ENCODE measurements at places on chromosomes 3 and 15.

DNA sequence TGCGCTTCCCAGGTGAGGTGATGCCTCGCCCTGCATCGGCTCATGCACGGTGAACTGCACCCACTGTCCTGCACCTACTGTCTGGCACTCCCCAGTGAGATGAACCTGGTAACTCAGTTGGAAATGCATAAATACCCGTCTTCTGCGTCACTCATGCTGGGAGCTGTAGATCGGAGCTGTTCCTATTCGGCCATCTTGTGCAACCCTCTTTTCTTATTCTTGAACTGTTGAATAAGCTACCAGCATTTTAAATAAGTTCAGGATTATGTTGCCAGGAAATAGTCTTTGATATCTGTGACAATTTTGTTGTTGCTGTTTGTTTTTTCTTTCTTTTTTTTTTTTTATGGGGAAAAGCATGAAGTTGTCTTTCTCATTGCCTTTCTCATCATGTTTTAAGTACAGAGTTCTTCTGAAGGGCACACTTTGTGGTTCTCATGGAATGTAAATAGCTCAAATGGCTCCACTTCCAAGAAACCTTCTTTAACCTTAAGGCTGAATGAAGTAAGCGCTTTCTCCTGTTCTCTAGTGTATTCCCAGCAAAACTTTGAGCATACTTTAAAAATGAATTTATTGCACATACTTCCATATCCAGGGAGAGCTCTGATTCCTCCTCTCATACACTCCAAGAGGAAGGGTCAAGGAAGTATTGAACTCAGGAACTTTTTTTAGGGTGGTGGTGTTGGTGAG, 468.0 kb upstream of the TBL1XR1 start:
- DNase-seq, result no peak

DNA sequence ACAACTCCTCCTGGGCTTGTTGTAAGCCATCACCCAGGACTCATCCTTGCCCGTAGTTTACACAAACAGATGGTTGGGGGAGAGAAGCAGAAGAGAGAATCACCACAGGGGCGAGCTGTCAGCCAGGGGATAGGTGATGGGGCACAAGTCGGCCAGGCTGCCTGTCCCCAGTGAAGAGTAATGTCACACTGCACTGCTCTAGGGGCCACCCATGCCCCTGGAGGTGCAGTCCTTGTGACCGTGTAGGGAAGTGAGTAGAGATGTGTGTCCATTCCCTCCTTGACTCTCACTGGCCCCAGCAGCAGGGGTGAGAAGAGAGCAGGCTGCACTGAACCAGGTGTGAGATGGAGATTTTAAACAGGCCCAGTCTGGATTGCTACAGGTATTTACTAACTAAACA, 17.1 kb upstream of the PRSS50 start:
- no peak for DNase-seq

- no peak for DNase-seq
These were observed 234.2 kb downstream of the GRM7 start for GRCh38 chr3:7095116-7095515.

- DNase-seq, result no peak
These were observed 90.3 kb downstream of the FMN1 start for GRCh38 chr15:33104212-33104611.

- no peak for DNase-seq
These were observed 169.3 kb downstream of the PTPRG start for GRCh38 chr3:61730577-61731231.

- no peak for DNase-seq
These were observed 54.0 kb upstream of the PPARG start for GRCh38 chr3:12234906-12235305.

GRCh38 chr3:183188895-183189462, 26.4 kb upstream of the LAMP3 start:
- peak; percentile 25 for DNase-seq

DNA sequence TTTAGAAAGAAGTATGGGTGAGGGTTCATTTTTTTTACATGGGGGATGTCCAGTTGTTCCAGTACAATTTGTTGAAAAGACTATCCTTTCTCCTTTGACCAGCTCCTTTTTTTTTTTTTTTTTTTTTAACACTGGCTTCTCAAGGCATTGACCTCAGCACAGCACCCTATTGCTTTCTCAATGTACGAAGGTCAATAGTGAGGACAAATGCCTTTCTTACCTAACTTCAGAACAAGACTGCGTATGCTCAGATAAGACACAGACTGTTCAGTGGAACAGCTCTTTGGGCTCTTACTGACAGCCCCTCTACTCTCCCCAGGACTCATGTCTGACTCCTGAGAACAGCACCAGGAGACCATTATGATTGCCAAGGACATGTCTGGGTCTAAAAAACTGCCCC, 10.4 kb upstream of the CILP start:
- no peak for DNase-seq

- no peak for DNase-seq
These were observed 4.9 kb downstream of the MAN2A2 start for GRCh38 chr15:90907838-90908507.

- DNase-seq, result no peak
These were observed 36.3 kb upstream of the CTNNB1 start for GRCh38 chr3:41163006-41163405.

DNA sequence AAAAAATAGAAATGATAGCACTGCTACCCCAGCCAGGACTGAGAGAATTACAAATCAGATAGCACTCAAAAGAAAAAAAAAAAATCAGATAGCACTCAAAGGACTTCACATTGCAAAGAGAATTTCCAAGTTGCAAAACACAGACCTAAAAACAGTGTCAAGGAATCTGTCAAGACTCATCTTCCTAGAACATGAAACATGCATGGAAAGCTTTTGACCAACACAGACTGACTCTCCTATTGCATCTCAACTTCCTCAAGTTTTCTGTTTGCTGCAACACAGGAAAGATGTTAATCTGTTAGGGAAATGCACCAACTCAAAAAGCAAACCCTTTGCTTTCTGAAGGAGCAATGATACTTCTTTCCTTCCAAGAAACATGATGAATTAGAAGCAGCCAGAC, 42.3 kb downstream of the RAB27A start:
- DNase-seq, result no peak

- DNase-seq, result peak; percentile 88
These were observed at the start of gene GRM2 for GRCh38 chr3:51706788-51707731. Gene GRM2 (plus strand): TSS chr3:51707068. CDS start chr3:51708984, 1,916 bp downstream.

GRCh38 chr3:99470841-99471240, 167.6 kb upstream of the COL8A1 start:
- no peak for DNase-seq

GRCh38 chr3:99111235-99111634, 209.7 kb upstream of the DCBLD2 start:
- no peak for DNase-seq

- no peak for DNase-seq
These were observed 56.2 kb downstream of the AAGAB start for GRCh38 chr15:67198157-67198754.

GRCh38 chr3:56825567-56826438, 24.1 kb upstream of the ARHGEF3 start:
- DNase-seq, result no peak

GRCh38 chr3:101070799-101071121, 77.5 kb upstream of the ABI3BP start:
- no peak for DNase-seq

DNA sequence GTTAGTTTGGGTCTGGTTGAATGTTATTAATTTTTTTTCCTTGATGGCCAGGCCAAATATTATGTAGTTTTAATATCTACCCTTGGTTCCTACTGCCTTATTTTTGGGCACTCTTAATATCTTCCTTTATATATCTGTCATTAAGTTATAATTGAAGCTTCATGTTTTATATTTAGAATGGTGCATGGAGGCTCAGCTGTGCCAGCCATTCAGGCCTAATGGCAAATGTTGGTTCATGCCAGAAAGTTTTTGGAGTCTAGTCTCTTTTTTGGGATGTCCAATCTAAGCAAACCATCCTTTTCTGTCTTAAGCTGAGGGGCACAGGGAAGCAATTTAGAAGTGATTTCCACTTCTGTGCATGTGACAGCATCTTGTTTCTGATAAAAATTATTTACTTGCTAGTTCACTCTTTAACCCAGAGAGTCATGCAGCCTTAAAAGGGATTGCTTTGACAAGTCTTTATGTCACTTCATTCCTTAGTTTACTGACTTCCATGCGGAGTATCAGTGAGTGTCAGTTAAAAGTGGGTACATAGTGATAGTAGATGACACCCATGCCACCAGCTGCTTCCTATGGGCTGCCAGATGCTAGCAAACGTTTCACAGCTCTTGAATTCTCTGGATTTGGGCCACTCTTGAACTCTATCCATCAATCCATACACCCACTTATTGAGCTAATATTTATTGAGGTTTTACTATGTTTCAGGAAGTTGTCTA, 33.0 kb downstream of the MITF start:
- DNase-seq, result no peak

- DNase-seq, result no peak
These were observed 243.6 kb upstream of the ICE2 start for GRCh38 chr15:60722328-60723112.

DNA sequence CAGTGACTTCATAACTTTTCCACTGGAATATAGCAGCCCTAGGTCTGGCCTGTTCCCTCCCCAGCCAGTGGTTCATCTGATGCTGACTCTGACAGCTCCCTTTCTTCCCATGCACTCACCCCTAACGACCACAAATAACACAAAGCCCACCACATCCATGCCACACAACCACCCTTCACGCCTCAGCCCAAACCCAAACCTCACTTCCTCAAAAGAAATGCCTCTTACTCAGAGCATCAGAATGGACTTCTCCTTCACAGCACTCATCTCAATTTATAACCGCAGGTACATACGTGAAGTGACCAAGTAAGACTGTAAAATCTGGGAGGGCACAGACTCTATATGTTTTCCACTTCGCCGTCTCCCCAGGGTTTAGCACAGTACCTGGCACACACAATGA, 1.1 kb downstream of the RBSN start:
- DNase-seq, result no peak

GRCh38 chr15:64678126-64678819, 97.1 kb downstream of the RBPMS2 start:
- DNase-seq, result no peak

GRCh38 chr3:178318340-178318739, 217.9 kb upstream of the KCNMB2 start:
- DNase-seq, result no peak

DNA sequence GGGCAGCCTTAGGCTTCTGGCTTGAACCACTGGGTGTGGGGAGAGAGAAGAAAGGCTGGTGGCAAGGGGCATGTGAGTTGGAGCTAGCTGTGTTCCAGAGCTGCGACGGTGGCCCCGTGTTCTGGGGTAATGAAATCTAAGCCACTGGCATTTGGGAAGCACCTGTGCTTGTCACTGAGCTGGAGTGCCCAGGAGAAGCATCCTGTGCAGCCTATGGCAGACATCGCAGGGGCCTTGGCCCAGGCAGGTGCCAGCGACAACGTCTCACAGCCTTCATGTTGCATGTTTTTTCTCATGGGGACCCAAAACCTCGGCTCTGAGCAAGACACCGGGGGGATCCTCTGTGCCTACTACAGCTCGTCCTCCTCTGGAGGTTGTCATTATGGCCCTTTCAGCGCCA, 91.1 kb upstream of the PLXNA1 start:
- no peak for DNase-seq

GRCh38 chr3:178184833-178185232, 351.4 kb upstream of the KCNMB2 start:
- DNase-seq, result no peak

DNA sequence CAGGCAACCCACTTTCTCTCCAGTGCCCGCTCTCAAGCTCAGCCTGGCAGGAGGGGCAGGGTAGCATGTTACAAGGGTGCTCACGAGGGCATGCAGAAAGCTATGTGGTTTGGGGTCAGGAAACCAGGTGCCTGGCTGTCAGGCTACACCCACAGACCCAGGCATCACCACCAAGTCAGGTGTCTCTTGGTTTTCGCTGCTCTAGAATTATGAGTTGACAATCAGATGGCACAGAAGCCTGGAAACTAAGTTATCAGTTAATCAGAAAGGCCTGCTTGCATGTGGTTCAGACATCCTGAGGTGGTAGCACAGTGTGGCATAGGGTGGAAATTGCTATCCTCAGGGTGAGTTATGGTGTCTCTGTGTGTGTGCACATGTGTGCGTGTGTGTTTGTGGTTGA, 16.2 kb upstream of the CCR9 start:
- DNase-seq, result no peak

GRCh38 chr3:61563313-61564271, 2.2 kb downstream of the PTPRG start:
- peak; percentile 79 for DNase-seq

- DNase-seq, result no peak
These were observed 185.1 kb upstream of the TGFBR2 start for GRCh38 chr3:30421266-30421665.

GRCh38 chr3:192933779-192934460, 16.3 kb upstream of the MB21D2 start:
- DNase-seq, result no peak

DNA sequence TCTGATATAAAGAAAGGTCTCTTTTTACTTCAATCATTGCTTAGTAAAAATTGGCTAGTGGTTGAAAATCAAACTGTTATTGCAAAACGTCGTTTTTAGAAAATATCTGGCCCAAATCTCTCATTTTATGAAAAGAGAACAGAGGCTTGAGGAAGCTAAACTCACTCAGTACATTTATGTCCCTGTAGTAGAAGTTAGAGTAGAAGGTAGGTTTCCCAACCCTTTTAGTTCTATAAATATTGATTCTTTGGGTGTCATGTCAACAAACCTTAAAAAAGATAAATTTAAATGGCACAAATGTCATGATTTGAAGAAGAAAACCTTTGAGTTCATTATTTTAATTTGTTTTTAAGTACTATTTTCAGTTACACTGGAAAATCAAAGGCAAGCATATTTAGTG, 722.3 kb upstream of the NECTIN3 start:
- no peak for DNase-seq

- DNase-seq, result no peak
These were observed 688.1 kb downstream of the ZNF385D start for GRCh38 chr3:21062831-21063294.

GRCh38 chr3:27353221-27353620, 16.0 kb downstream of the NEK10 start:
- no peak for DNase-seq

DNA sequence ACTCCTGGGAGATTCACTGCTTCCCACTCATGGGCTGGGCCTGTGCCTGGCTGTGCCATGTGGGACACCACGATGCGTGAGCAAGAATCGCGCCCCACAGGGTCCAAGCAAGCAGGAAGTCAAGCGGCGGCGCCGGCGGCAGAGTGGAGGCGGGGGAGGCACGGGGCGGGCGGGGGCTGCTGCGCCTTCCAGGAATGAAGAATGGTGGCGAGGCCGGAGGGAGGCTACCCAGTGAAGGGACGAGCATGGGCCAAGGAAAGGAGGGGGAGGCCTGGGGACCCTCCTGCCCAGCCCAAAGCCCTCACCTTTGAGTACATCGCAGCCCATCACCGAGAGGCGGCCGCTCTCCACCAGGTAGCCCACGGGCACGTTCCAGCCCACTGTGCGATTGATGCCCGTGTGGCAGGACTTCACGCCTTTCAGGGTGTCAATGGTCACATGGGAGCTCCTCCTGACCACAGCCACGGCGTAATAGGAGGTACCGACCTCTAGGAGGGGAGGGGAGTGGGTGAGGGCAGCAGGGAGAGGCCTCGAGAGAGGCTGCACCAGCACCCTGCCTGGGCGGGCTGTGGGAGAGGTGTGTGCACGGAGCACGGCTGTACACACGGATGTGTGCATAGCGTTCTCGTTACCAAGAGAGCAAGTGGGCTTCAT, 5.5 kb downstream of the MELTF start:
- no peak for DNase-seq

GRCh38 chr3:137219801-137220445, 262.1 kb downstream of the IL20RB start:
- DNase-seq, result no peak
